ENCODE measurements at places on chromosomes 11 and 22.

- no peak for DNase-seq
Measured at GRCh38 chr11:65886826-65887722, 1.2 kb downstream of the FIBP start.

- DNase-seq, result no peak
Measured at GRCh38 chr11:80873310-80873999, 1432.6 kb upstream of the TENM4 start.

GRCh38 chr11:23961503-23962338, 535.1 kb upstream of the LUZP2 start:
- DNase-seq, result no peak

DNA sequence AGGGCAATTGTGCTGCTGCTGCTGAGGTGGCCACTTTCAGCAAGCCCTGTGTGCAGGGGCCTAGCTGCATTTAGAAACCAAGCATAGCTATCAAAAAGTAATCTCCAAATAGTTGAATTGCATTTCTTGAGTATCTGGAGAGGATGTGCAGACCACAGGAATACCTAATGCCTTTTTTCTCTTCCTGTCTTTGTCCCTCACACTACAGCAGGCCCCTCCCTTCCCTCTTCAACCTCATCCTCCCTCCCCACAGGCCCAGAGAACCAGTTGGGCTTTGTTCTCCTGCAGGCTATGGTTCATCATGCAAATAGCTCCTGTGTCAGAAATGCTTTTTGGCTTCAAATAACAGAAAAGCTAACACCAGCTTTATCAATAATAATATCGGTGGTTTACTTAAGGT, 47.7 kb downstream of the DKK3 start:
- no peak for DNase-seq

DNA sequence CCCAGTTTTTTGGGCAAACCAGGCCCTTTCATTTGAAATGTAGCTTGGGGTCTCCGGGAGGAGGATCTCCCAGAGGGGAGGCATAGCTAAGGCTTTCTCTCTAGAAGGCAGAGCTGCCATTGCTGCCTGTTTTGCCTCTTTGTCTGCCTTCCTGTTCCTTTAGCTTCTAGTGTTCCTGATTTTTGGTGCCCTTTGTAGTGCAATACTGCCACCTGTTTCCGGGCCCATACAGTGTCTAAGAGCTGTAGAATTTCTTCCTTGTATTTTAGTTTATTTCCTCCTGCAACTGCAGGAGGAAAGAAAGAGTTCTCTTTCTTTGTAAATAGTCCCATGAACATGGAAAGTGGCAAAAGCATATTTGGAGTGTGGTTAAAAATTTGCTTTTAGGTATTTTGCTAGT, 19.3 kb upstream of the GLYATL1 start:
- DNase-seq, result no peak

DNA sequence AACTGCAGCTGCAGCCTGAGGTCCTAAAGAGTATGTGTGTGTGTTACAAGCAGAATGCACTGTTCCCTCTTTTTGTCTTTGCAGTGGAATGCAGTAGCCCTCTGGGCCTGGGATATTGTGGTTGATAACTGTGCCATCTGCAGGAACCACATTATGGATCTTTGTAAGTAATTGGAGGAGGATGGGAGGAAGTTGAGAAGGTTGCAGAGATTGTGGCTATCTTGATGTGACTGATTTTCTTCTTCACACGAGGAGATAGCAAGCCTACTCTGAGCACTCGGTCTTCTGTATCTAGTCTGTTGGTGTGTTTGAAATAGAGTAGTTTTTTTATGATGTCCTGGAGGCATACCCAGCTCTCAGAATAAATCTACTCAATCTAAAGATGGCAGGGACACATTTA, 2.3 kb downstream of the RBX1 start:
- no peak for DNase-seq

- no peak for DNase-seq
Measured at GRCh38 chr11:125165111-125165842, 726 bp downstream of the PKNOX2 start.

GRCh38 chr11:35277827-35278226, 138.9 kb downstream of the CD44 start:
- DNase-seq, result no peak

DNA sequence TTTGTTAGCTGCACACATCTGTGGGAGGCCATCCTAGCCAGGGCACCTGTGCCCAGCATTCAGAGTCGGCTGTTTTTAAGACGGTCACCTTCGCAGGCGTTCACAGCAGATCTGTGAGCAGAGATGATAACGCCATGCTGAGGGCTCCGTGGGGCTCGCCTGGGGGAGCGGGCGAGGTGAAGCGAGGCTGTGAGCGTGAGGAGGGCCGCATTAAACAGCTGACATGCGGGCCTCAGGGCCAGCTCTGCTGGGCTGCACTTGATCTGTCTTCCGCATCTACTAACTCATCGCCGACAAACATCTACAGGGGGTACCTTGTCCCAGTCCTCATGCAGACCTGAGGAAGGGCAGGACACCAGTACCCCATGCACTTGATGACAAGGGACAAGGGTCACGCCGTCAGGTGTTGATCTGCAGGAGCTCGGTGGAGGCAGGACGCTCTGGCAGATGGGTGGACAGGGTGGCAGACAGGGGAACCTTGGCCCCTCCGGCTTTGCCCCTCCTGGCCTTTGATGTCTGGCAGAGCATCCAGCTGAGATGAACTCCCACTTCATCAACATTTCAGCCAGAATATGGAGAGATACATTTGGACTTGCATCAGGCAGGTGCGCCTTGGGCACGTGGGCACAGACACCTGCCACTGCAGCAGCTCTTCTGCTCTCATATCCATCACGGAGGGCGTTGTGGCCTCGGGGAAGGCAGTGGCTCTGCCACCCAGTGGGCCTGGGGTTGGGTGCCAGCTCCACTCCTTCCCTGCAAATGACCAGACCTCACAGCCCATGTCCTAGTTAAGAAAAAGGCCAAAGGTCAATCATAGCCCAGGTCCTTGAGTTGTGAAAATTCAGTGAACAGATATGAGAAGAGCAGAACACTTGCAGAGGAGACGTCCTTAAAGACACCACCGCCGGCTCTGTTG, 822.9 kb downstream of the BRD1 start:
- DNase-seq, result no peak

GRCh38 chr11:21622995-21623394, 569.9 kb upstream of the ANO5 start:
- no peak for DNase-seq

GRCh38 chr11:121212536-121213361, 79.8 kb upstream of the SC5D start:
- DNase-seq, result no peak

DNA sequence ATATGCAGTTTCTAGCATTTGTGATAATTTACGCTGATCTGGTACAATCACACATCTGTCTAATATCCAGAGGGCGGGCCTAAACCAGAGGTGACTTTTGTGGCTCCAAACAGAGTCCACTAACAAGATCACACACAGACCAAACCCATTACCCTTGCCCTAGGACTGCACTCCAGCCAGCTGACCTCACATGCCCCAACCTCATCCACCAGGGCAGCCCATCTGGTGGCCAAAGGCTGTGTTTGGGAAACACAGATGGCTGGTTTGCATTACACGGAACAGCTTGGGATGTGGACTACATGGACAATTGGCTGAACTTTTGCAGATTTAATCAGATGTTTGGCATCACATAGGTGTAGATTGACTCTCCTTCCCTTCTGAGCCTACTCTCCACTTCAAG, 228.2 kb downstream of the GRIK4 start:
- no peak for DNase-seq

DNA sequence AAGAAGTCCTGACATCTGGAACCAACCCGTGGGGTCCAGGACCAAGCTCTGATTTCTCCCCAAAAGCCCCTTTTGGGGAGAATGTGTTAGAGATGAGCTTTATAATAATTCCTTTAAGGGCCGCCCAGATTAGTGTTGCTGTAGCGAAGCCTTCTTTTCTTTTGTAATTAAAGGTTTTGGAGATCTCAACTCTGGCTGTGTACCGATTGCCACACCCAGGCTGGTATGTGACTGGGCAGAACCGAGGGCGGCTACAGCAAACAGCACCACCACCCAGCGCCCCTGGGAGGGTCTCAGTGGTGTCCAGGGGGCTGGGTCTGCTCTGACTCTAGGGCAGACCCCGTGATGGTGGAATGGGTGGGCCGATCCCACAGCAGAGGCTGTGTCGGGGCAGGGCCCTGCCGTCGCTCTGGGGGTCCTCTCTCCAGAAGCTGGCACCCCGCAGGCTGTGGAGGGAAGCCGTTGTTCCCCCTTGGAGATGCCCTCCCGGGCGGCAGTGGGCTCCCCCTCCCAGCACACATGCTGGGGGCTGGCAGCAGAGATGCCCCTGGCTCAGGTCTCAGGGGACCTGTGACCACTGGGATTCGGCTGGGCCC, 31.0 kb downstream of the TPCN2 start:
- no peak for DNase-seq

DNA sequence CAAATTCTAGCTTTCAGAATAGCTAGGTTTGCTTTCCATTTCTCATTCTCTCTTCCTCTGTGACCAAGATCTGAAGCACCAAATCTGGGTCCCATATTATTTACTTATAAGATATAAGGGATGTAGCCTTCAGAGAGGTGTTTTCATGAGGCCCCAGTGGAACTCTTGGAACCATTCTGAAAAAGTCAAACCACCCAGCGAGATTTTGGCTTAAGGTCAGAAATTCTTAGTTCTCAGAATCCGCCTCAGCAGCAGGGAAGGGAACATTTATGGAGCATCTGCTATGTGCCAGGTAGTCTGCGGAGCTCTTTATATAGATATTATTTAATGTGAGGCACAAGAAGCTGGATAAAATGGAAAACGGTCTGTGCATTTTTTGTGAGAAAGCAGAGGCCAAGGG, 6.3 kb downstream of the NAV2 start:
- DNase-seq, result no peak

DNA sequence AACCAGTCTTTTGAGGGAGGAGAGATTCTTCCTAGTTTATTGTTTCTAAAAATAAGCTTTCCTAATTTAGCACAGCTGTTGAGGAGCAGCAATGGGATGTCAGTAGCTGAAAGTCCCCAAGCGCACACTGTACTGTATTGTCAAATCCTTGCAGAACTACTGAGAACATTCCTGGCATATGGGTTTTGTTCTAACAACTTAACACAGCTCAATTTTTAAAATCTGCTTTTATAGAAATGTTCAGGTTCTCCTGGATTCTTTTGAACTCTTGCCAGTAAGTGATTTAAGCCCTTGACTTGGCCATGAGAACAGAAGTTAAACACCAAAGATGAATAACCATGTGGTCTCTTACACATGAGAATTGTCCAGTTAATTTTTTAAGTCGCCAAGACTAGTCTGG, 218.6 kb downstream of the FAT3 start:
- no peak for DNase-seq

- DNase-seq, result no peak
Measured at GRCh38 chr11:30917859-30918478, 331.8 kb upstream of the MPPED2 start.

- no peak for DNase-seq
Measured at GRCh38 chr11:72439455-72439854, 5.1 kb upstream of the CLPB start.

GRCh38 chr11:134231958-134232659, 7.6 kb downstream of the VPS26B start:
- DNase-seq, result no peak

- DNase-seq, result no peak
Measured at GRCh38 chr11:95378111-95378510, 147.1 kb upstream of the SESN3 start.

GRCh38 chr11:67355794-67356386, 2.5 kb upstream of the POLD4 start:
- DNase-seq, result no peak

DNA sequence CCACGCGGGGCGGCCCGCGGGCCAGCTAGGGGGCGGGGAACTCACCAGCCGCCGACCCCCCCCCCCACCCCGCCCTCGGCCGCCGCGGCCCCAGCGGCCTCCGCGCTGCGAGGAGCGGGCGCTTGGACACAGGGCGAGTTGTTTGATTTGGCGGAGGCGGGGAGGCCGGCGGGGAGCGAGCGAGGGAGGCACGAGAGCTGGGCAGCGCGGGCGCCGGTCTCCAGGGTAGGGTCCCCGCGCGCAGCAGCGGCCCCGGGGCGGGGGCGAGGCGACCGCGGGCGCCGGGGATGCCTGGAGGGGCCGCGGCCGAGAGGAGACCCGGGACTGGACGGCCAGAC, 64.4 kb downstream of the NAV2 start:
- DNase-seq, result no peak

GRCh38 chr11:61700212-61700611, 20.0 kb downstream of the DAGLA start:
- DNase-seq, result no peak

- no peak for DNase-seq
Measured at GRCh38 chr22:44288913-44289312, 23.8 kb downstream of the SHISAL1 start.

DNA sequence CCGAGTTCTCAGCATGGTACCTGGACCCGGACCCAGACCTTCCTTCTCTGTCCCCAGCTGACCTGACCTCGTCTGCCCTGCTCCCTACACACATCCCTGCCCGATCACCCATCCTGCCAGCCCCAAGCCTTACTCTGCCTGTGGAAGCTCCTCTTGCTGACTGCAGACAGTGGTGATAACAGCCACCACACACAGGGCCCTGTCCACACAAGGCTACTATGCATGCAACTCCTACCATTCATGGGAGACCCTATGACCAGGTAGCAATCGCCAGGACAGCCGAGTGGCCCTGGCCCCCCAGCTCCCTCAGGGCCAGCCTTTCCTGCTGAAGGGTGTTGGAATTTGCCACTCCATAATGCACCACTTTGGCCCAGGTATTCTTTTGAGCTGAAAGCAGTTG, 233.6 kb downstream of the BRD1 start:
- no peak for DNase-seq

DNA sequence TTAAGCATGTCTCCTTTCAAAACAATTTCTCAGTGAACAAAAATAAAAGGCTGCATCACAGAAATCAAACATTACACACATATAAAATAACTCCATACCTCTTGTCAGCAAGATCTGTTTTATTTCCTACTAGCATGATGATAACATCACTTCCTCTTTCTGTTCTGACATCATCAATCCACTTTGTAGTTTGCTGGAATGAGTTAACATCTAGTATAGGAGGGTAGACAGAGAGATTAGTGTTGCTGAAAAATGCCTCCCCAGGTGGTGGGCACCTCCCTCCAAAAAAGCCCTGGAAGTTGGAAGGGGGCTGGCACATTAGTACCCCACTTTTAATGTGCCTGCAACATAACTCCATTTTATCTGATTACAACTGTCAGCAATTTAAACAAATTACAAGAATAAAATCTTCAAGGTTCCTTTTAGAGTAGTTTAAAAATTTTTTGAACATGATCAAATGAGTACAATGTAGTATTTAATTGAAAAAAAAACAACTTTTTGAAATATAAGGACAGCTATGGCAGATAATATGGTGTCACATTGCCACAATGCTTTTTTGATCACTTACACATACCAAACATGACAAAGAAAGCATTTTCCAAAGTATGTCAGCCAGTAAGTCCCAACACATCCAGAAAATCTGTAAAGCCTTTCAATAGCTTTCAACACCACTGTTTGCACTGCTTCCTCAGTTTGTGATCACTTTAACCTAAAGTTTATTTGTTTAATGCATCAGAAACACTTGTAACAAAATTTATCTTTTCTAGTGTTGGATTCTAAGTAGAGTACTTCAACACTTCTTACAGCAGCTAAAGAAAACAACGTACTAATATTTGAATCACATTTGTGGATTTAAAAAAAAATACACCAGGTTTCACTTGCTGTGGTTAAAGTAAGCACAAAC, 44.5 kb downstream of the RAB6A start:
- DNase-seq, result no peak

- DNase-seq, result no peak
Measured at GRCh38 chr22:28108851-28109250, 189.8 kb upstream of the PITPNB start.

Measured in stimulated activated CD4-positive, alpha-beta T cell treated with anti-CD3 and anti-CD28 coated beads, Interleukin-15, amount 100 ng/mL, for 1 hour (primary cell).